ENCODE measurements at places on chromosomes 2 and 18. TPM values are rescaled to one million over a fixed set of nuclear protein-coding genes. Genes with fewer than 3 reads are reported as not detected.

Gene CD226
- total RNA-seq, result not detected

Gene TRIM54
- not detected for total RNA-seq

Gene NR4A2
- 0.19 TPM for total RNA-seq

Gene CCDC141
- total RNA-seq, result not detected

Gene SLC38A11
- total RNA-seq, result not detected

Gene SNX17
- total RNA-seq, result 96.2 TPM
